Mesothelial cell of epicardium (in vitro differentiated cells): ENCODE measurements at places on chromosomes 3 and 15.

GRCh38 chr15:60395276-60396011 lies 2.3 kb downstream of the ANXA2 start:
- no peak for DNase-seq

DNA sequence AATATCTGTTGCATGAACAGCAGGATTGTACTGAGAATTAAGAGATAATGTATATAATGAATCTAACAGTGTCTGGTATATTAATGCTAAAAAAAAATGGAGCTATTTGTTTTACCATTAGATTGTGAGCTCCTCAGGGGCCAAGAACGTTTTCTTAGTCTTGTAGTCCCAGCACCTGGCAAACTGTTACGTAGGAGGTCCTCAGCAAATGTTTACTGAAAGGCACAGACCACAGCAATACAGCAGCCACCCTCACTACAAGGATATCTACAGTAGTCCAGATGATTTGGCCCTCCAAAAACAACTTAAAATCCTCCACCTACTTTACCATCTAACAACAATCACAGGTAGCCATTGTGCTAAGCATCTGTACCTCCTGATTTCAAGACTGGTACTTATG lies 59.7 kb downstream of the MSL2 start:
- DNase-seq = no peak

GRCh38 chr3:45064512-45065372 lies 38.6 kb downstream of the CLEC3B start:
- no peak for DNase-seq

DNA sequence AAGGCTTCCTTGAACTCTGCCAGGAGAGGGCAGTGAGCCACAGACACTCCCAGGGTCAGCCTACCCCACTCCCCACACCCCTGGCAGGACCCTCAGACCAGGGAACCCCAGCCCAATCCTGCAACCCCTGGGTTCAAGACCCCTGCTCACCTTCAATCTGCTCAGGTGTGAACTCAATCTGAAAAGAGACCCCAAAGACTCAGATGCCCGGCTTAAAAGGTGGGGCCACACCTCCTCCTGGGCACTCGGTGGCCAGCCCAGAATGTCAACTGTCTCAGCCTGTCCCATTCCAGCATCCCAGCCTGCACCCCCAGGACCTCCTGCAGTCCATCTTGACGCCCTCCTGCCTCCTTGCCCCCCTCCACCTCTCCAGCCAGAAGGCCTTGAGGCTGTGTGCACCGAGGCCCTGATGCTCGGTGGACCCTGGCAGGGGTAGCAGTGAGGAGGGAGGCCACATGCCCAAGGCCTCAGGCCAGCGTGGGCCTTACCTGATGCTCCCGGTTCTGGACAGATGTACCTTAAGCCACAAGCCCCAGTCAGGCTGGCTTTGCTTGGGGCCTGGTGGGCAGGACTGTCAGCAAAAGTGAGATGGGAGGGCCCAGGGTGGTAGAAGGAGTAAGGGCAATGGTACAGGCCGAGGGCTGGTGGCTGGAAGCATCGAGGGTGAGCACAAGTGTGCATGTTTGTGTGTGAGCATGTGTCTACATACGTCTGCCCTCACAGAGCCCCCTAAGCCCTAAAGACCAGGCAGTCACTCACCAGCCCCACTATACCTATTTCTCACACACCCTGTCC lies 2.2 kb downstream of the MYL3 start:
- peak; percentile 9 for DNase-seq

- DNase-seq = no peak
These were observed 3.1 kb downstream of the C3orf20 start for GRCh38 chr3:14678015-14678503.

GRCh38 chr3:106338582-106339214 lies 469.9 kb upstream of the CBLB start:
- no peak for DNase-seq

- DNase-seq = no peak
These were observed 1028.6 kb downstream of the OTOL1 start for GRCh38 chr3:162525066-162525742.

DNA sequence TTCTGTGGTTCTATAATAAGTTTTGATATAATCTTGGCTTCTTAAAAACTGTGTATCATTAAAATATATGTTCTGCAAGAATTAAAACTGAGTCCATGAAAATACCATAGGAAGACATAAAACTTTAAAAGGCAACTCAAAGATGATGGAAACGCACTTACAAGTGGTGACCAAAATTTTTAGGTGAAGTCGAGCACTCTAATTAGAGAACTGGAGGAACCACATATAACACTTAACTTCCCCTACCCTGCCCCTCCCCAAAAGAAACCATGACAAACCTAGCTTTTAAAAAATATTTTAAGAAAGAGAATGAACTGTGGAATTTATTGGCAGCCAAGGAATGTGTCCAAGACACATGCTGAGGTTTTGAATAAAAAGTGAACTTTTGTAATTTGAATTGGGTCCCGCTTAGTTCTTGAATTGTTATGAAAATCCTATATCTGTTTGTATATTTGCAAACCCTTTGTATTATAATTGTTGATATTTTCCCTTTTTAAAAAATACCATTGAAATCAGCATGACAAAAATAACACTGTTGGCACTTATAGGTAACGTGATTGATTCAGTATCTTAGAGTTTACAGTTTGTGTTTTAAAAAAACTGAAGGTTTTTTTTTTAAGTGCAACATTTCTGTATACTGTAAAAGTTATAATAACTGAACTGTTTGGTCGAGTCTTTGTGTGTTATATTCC lies 7.7 kb downstream of the NR2F2 start:
- no peak for DNase-seq

- DNase-seq = no peak
These were observed 40.9 kb upstream of the LARS2 start for GRCh38 chr3:45347315-45348000.

- no peak for DNase-seq
These were observed 653.6 kb downstream of the NAALADL2 start for GRCh38 chr3:175512700-175513099.

- no peak for DNase-seq
These were observed 521.5 kb downstream of the GRM7 start for GRCh38 chr3:7382293-7383010.

- DNase-seq = no peak
These were observed 208.7 kb upstream of the CDIN1 start for GRCh38 chr15:36370731-36371112.

DNA sequence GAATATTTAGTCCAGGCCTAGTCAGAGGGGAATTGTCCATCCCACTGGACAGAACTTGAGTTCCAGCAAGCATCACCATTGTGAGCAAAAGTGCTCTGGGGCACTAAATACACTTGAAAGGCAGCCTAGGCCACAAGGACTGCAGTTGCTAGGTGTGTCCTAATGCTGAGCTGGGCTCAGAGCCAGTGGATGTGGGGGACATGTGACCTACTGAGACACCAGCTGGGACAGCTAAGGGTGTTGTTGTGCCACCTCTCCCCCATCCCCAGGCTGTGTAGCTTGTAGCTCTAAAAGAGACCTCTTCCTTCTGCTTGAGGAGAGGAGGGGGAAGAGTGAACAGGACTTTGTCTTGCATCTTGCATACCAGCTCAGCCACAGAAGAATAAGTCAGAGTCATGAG lies 120.9 kb downstream of the DTWD1 start:
- DNase-seq = no peak

GRCh38 chr3:17478673-17479072 lies 263.8 kb downstream of the TBC1D5 start:
- no peak for DNase-seq

- DNase-seq = no peak
These were observed 7.5 kb upstream of the OPA1 start for GRCh38 chr3:193585530-193585929.

GRCh38 chr3:58158442-58159153 lies 52.2 kb downstream of the DNASE1L3 start:
- no peak for DNase-seq

- no peak for DNase-seq
These were observed 777.6 kb downstream of the PLOD2 start for GRCh38 chr3:145383416-145383815.

- DNase-seq = no peak
These were observed 27.4 kb upstream of the ALPK3 start for GRCh38 chr15:84789762-84790161.

DNA sequence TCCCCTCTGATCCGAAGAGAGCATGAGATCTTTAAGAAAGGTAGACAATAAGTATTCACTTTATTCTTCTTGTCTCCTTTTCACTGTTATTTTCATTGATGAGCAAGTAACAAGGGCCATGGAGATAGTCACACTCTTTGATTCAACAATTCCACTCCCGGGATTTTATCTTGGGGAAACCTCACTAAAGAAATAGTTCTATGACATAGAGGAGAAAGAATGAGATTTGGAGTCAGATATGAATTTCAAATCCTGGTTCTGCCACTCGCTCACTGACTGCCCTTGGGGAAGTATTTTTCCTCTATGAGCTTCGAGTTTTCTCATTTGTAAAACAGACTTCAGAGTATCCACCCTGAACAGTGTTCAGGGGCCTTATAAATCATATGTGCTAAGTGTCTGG lies 514.6 kb downstream of the NLGN1 start:
- no peak for DNase-seq

- DNase-seq = no peak
These were observed 189.1 kb downstream of the FAM43A start for GRCh38 chr3:194874783-194875182.

- DNase-seq = no peak
These were observed 12.4 kb downstream of the NMD3 start for GRCh38 chr3:161233557-161233956.

- no peak for DNase-seq
These were observed 200.0 kb upstream of the UBE2E2 start for GRCh38 chr3:23002836-23003732.

DNA sequence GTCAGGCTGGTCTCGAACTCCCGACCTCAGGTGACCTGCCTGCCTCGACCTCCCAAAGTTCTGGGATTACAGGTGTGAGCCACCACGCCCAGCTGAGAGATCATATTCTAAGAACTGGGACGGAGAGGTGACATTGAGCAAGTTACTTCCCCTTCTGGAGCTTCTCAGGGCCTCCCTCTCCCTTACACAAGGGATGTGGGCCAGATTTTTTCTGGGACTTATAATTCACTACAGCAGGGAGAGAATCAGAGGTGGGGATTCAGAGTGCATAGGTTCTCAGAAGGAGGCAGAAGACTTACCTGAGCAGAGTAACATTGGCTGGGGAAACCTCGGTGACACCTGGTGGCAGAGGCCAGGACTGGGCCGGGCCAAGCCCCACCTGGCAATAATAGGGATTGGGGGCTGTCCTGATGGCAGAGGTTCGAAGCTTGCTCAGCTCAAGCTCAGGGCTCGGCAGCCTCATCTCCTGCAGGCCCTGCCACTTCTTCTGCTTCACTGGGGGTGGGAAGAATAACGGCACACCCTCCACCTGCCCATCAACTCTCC lies 6.8 kb downstream of the LTK start:
- no peak for DNase-seq

DNA sequence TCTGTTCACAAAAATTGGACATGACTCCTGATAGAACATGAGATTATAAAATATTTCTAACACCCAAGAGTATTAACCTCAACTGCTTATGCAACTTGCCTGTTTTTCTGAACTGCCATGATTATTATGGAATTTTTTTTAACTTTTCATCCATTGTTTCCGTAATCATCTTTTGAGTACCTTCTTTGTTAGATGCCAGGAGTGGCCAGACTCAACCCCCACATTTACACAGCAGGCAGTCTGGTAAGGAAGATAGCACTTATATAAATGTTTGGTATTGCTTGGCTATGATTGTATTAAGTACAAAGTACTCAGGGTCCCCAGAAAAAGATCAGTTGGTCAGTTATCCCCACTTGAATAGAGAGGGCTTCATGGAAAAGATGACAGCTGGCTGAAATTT lies 74.3 kb downstream of the CRYBG3 start:
- no peak for DNase-seq

- no peak for DNase-seq
These were observed 774.7 kb downstream of the MECOM start for GRCh38 chr3:168888781-168889180.

- no peak for DNase-seq
These were observed 22.7 kb downstream of the CTNNB1 start for GRCh38 chr3:41222012-41222411.

DNA sequence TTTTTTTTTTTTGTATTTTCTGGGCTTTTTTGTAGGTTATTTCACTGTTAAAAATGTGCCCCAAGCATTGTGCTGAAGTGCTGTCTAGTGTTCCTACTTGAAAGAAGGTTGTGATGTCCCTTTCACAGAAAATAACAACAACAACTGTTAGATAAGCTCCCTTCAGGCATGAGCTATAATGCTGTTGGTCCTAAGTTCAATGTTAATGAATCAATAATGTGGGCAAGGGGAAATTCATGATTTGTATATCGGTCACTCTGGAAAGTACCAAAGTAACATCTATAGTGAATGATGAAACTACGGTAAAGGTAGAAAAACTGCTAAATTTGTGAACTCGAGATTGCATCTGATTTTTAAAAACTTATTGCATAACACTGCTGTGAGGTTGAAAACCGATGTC lies 539.4 kb downstream of the CADM2 start:
- no peak for DNase-seq

- no peak for DNase-seq
These were observed 75.4 kb upstream of the POMGNT2 start for GRCh38 chr3:43181202-43181821.

DNA sequence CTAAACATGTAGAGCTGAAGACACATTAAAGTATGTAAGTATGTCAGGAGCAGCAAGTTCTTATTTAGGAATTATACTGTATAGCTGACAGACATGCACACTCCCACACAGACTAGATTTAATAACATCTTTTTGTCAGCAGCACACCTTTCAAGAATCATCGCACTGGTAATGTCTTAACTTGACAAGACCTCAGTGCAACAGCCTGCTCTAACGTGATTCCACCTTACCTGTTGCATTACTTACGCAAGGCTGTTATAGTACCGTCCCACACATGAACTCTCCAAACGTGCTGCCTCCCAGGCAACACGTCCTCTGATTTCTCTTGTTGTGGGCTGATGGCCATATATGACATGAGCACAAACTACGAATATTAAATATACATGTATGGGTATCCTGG lies 11.9 kb downstream of the CHRM5 start:
- DNase-seq = no peak

GRCh38 chr3:126545544-126545943 lies 13.2 kb downstream of the C3orf22 start:
- DNase-seq = no peak

DNA sequence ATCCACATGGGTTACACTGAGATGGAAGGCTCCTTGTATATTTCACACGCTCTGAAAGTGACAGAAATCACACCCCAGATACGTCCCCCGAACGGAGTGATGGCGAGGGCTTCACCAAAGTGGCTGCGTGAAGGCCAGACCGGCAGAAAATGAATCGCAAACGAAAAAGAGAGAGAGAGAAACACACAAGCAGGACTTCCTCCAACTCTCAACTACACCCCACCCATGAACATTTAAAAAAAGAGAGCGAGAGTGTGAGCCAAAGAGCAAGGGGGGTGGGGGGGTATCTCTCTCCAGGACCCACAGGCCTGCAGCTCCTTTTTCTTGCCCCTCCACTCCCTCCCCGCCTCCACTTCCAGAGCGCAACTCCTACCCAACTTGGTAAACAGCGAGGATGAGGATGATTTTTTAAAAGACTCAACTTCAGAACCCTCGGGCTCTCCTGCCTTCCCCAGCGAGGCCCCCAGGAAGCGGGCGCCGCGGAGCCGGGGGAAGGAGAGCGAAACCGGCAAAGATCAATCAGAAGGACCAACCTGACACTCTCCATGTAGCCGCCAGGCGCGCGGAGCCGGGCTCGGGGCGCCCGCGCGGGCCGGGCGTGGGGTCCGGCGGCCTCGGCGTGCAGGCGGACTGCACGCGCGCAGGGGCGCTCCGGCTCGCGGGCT lies 519.1 kb downstream of the FOXP1 start:
- DNase-seq = no peak

GRCh38 chr3:59995563-59995962 lies 945.7 kb upstream of the CFAP20DC start:
- no peak for DNase-seq
